CD4-positive, alpha-beta T cell treated with Interleukin-6 for 4 hours (primary cell): ENCODE measurements at places on chromosomes 16 and 17.

- DNase-seq: no peak
Observed at GRCh38 chr16:24996301-24996700, 18.9 kb downstream of the ARHGAP17 start.

- peak; percentile 50 for DNase-seq
Observed at GRCh38 chr16:85428168-85428898, 184.8 kb upstream of the GSE1 start.

DNA sequence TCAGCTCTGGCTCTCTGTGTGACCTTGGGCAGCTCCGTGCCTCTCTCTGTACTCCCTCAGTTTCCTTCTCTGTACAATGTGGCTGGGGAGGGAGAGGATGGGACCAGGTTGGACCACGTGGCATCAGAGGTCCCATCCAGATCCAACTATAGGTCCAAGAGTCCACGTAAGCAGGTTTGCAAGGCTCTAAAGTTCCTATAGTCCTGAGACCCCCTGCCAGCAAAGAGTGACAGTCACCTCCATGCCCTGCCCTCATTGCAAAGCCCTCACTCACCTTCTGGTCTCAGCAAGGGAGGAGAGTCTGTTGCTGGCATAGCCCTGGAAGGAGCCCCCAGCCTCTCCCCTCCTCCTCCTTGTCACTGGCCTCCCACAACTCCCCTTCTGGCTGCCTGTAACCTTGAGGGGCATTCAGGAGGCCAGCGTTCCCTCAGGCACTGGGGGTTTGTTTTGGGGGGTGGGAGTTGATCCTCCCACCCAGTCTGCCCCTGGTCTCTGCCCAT lies 6.1 kb upstream of the DRC7 start:
- DNase-seq: no peak

GRCh38 chr17:45051060-45051719 lies at the start of gene DCAKD:
TSS of gene DCAKD (minus strand) at chr17:45051632. CDS start at chr17:45034885, 16,747 bp downstream.
- DNase-seq: peak; percentile 90

- DNase-seq: no peak
Observed at GRCh38 chr16:67372664-67373063, 20.6 kb downstream of the TPPP3 start.

DNA sequence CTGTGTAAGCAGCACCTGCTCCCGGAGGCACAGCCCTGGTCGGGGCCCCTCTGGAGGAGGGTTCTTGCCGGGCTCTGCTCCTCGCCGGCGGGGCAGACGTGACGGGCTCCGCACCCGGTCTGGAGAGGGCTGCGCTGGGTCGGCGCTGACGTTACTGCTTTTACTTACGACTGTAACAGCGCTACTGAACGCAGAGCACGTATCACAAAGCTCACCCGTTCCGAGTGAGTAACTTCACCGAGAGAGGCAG lies 1.3 kb upstream of the RAB40C start:
- DNase-seq: peak; percentile 61
